Umbilical cord (tissue), 2 donors: ENCODE measurements at places on chromosomes 1 and 21.

DNA sequence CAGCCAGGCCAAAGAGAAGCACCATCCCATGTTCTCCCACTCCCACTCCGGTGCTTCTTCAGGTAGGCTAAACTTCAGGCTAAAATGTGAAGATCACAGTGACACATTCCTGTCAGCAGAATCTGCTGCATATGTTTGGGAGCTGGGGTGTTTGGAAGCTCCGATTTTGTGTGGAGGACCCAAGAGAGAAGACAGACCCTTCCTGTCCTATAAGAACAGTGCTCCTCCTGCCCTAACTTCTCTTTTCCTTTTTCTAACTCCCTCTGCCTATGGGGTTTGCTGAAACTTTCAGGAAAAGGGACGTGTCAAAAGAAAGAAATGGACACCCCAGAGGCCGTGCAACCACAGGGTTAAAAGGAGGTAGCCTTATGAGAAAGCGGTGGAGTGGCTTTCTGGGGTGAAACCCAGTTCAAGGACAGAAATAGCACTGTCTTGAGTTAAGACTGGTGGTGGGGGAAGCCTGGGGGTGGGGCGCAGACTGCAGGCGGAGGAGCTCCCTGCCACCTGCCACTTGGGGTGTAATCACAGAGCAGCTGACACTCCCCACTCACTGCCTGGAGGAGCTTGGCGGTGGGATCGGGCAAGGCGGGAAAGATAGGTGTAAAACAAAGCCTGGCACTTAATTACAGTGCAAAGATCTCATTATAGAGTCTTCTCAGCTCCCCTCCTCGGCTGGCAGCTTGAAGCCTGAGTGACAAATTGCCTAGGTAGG is 645 bp upstream of the TLR5 start:
- peak; percentile 59 for DNase-seq

DNA sequence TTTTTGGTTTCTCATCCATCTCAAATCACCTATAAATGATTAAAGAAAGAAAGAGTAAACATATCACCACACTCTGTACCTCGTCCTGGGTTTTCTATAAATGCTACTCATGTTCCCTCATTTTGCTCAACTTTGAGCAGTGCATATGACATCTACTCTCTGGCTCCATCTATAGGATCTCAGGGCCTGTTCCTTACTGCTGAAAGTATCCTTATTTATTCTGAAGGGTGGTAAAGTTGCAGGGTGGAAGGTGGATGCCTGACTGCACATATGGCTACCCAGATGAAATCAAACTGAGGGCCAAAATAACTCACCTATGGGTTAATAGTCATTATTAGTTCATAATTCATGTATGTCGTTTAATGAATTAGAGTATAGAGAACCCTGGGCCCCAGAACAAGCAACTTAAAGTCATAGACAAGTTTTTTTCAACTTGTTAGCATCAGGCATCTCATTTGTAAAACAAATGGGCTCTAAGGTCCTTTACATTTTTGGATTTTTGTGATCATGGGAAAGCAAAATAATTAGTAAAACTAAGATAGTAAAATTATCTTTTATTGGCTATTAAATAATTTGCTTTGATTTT is 46.5 kb downstream of the NCF2 start:
- peak; percentile 69 for DNase-seq

- DNase-seq, result no peak
These were observed 31.8 kb upstream of the MAGOH start for GRCh38 chr1:53270107-53270506.

DNA sequence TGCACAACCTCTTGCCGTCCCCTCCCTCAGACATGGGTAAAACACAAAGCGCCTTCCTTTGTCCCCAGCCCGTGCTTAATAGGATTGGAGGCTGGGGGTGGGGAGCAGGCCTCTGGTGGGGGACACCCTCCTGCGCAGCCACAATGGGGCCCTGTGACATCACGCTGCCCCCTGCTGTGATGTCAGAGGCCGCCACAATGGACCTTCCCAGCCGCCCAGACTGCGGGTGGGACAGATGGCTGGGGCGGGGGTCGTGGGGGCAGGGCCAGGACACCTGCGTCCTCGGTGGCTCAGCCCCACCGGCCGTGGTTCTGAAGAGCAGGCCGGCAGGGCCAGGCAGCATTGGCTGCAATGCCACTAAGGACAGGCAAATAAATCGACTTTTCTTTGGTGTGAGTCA is 39.9 kb downstream of the EPHA2 start:
- no peak for DNase-seq

GRCh38 chr21:35696644-35697043 is 363.7 kb downstream of the SETD4 start:
- DNase-seq, result no peak

DNA sequence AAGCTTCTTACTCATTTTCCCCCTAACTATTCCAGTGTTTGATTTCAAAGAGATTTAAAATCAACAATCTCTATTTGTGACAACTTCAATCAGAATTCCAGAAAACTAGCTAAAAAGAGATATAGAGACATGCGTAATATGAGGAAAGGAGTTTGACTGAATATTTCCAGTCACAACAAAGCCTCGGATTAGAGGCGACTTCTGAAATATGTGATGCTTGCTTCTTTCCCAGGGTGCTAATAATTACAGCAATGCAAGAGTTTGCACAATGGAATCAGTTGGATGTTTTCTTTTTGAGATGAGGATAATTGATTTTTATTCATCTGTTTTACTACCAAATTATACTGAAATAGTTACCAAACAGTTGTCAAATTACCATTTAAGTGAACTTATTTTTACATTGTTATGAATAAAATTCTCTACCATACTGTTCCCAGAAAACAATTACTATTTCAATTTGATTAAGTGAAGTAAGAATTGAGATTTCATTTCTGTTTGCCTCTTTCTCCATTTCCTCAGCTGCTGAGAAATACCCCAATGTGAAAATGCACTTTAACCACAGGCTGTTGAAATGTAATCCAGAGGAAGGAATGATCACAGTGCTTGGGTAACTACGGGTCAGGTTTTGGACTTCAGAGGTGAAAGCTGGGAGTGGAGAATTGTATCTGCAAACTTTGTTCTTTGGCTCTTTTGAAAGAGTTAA is 28.1 kb downstream of the KMO start:
- no peak for DNase-seq

GRCh38 chr1:110008971-110009565 is 24.5 kb downstream of the AHCYL1 start:
- DNase-seq, result no peak

DNA sequence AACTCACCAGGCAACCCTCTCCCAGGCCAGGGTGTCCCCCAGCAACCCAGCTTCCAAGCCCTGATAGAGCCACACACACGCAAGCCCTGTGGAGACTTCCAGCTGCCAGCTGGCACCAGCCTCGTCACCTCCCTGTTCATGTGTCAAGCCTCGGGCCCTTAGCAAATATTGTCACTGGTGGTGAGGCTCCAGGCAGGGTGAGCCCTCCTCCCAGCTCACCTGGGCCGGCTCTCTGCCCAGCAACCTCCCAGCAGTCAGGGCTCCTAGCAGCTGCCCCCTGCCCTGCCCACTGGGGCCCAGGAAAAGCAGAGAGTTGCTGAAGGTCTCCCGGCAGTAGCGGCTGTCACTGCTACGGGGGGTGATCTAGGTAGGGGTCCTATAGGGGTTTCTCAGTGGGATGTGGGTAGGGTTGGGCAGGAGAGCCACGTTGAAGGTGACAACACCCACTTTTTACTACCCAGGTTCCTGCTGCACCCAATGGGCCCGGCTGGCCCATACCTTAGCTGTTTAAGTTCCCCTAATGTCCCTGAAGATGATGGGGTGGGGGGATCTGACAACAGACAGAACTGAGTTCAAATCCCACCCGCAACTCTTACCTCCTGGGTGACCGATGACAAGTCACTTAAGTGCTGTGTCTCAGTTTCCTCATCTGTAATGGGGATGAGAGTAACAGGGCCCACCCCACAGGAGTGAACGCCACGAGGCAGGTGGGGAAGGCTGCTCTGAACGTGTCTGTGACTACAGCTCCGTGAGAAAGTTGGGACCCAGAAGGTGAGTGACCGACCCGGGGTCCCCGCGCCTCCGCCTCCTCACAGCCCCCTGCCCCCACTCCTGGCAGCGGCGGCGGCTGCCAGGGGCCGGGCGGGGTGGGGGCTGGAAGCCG is 678 bp downstream of the TTC39A start:
- DNase-seq, result no peak

DNA sequence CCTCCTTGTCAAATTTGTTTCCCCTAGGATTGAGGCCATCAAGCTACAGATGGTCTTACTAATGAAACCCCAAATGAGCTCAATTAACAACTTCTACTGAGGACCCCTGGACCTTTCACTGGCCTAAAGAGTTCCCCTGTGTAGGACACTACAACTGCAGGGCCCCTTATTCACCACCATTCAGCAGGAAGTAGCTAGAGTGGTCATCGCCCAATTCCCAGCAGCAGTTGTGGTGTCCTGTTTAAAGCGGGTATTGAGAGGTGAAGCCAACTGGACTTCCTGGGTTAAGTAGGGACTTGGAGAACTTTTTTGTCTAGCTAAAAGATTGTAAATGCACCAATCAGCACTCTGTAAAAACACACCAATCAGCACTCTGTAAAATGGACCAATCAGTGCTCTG is 1466.9 kb downstream of the KCNT2 start:
- no peak for DNase-seq

GRCh38 chr1:220655509-220655908 is 34.7 kb upstream of the C1orf115 start:
- DNase-seq, result no peak

- peak; percentile 55 for DNase-seq
These were observed 9.2 kb upstream of the COL6A1 start for GRCh38 chr21:45972353-45972715.

DNA sequence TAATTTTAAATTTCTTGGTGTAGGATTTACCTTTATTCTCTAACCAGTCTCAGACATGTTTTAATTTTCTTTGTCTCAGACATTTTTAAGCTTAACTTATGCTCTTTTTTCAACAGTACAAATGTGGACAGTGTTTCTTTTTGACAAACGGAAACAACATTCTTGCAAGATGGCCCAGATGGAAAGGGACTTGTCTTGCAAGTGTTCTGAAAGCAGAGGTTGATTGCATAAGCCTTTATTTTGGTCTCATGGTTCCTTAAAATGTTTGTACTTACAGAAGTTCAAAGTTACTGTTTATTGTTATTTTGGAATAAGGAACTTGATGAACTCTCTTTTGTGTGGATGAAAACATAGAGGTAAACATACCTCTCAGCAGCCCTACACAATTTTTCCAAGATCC is 22.9 kb downstream of the SMAP2 start:
- DNase-seq, result peak; percentile 47

DNA sequence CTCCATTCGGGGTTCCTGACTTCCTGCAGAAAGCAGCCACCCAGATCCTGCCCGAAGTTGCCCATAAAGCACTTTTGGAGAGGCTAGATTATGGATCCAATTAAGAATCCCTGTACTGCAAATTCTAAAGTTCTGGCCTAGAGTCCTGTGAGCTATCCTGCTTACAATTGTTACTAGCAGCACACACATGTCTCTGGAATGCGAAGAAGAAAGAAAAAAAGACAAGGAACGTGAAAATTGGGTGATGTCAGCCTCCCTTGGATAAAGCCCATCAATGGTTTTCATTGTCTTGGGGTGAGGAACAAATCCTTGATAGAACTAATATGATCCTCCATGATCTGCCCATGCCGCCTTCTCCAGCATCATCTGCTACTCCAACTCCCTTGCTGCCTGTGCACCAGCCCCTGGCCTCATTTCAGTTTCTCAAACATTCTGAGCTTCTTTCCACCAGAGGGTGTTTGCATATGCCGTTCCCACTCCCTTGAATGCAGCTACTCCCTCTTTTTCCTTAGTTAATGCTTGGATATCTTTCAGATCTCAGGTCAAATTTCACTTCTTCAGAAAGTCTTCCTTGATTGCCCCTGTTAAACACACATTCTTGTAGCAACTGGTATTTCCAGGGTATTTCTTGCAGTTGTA is 94.0 kb downstream of the ST6GALNAC5 start:
- no peak for DNase-seq

DNA sequence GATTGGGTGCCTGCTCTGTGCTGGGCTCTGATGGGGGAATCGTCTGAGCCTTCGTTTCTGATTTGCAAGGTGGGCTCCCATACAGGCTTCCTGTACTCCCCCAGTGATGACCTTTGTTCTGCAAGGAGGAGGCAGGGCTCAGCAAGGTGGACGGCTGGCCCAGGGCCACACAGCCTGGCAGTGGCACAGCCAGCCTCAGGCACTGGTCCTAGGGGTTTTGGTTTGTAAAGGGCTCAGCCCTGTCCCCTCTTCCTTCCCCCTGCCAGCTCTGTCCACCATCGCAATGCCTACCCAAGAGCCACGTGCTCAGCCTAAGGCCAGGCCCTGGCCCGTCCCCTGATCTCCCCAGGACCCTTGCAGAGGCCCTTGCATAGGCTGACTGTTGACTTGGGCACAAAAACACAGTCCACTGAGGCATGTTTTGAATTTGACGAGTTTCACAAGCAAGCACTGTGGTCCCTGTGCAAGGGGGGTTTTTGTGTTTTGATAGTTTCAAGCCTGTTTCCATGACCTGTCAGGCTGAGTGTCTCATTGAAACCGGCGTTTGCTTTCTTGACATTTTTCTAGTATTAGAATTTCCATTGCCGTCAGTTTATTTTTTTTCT is 39.5 kb upstream of the TNFRSF1B start:
- no peak for DNase-seq

- DNase-seq, result peak; percentile 16
These were observed 18.7 kb downstream of the CTSK start for GRCh38 chr1:150789396-150789795.
